ENCODE measurements at places on chromosomes 1 and 21.

DNA sequence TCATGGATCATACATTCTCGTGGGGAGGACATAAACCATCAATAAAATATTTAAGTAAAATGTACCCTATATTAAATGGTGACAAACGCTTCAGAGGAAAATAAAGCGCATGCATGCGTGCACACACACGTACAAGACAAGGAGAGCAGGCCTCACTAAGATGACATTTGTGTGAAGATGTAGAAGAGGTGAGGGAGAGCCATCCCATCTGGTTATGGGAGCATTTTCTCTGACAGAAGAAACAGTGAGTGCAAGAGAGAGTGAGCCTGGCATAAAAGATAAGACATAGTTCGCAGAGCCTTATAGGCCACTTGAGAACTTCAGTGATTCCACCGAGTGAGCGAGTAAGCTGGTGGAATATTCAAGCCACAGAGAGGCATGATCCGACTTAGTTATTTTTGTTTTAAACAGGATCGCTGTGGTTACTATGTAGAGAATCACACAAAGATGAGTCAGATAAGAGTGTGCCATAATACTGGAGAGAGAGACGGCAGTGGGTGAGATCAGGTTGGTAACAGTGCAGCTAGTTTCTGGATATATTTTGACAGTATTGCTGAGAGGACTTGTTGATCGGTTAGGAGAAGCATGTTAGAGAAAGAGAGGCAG is 624.2 kb downstream of the PLPP3 start:
- no peak for DNase-seq

- DNase-seq, result no peak
Observed at GRCh38 chr1:64046891-64047290, 156.5 kb upstream of the UBE2U start.

- DNase-seq, result no peak
Observed at GRCh38 chr21:25911730-25912401, 177.1 kb downstream of the GABPA start.

GRCh38 chr1:184118046-184118445 is 66.5 kb downstream of the TSEN15 start:
- no peak for DNase-seq

DNA sequence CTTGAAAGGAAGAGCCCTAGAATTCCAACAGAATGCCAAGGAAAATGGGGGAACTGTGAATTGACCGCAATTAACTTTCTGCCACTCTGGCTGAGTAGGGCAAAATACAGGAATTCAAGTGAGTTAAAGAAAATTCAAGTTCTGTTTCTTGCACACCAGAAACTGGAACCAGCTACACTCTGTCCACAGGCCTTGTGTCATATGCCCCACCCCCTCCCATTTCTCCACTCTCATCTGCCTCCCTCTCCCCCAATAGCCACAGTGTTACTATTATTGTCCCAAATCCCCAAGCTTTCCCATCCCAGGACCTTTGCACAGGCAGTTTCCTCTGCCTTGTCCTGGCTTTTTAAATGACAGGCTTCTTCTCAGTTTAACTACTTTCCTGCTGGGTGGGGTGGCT is 4.3 kb upstream of the STK40 start:
- no peak for DNase-seq

DNA sequence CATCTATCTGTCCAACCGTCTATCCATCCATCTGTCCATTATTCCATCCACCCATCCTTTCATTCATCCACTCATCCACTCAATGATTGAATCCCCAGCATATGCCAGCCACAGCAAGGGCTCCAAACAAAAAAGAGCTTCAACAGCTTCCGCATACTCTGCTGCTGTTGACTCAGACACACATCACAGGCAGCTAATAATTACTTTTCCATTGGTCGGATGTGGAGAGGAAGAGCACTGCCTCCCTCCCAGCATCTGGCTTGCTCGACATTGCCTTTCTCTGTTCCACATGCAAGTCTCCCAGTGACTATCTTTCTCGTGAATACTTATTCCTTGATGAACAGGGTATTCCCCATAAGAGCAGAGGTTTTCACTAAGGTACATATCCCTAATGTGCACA is 176.5 kb downstream of the HIVEP3 start:
- DNase-seq, result no peak

- no peak for DNase-seq
Observed at GRCh38 chr1:110533230-110533629, 14.3 kb upstream of the KCNA10 start.

GRCh38 chr1:220487297-220487820 is 40.6 kb upstream of the MARK1 start:
- peak; percentile 14 for DNase-seq

GRCh38 chr1:14113841-14114567 is 414.0 kb downstream of the PRDM2 start:
- DNase-seq, result no peak

GRCh38 chr1:56461158-56462127 is 117.9 kb downstream of the PLPP3 start:
- no peak for DNase-seq

DNA sequence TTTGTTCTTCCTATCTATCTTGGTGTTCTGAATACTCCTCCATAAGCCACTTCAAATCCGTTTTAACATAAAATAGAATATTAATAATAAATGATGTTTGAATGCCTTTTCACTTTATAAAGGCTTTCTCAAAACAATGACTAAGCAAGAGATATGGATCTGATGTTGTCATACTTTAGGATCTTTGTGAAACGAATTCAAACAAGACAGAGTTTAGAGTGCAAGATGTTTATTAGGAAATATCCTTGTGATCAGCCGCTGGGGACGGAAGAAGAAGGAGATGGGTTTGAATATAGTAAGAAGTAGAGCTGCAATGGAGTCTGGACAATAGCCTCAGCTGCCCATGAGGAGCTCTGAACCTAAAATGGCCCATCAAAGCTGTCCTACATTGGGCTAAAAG is 351.8 kb downstream of the NEGR1 start:
- no peak for DNase-seq

DNA sequence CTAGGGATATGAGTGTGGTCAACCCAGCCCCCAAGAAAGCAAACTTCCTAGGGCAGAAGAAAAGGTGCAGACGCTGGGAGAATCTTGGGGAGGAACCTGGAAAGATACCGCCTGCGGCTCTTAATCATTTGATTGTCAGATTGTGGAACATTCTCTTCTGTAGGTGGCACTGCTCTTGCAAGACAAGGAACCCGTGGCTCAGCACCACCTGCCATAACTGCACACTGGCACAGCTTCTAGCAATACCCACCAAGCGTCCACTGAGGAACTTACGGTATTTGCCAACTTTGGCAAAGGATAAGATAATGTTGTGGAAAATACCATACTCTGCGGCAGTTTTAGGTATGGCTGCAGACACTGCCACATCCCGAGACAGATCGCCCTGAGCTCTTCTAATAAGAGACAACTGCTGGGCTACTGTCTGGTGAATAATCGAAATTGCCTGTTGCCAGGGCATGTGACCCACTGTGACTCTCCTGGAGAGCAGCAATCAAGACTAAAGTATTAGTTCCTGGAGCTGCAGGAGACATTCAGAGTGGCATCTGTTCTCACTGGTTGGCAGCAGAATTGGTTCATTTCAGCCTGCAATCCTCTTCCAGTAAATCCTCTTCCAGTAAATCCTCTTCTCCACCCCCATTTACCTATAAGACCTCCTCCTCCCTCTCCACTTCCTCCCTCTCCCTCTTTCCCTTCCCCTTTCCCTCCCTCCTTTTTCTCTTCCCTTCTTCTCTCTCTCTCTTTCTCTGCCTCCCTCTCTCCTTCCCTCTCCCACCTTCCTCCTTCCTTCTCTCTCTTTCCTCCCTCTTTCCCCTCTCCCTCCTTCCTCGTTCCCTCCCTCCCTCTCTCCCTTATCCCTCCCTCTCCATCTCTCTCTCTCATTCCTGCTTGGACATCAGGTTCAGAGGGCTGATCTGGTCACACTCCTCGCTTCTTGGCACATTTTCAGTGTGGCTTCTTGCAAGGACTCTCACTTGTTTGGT is 49.7 kb upstream of the B3GALT5 start:
- no peak for DNase-seq

Measured in stimulated activated CD4-positive, alpha-beta T cell treated with anti-CD3 and anti-CD28 coated beads, Interleukin-12 subunit alpha, Interleukin-12 subunit beta, amount 100 ng/mL, for 24 hours (primary cell).